Eye (tissue), 1 donor: ENCODE measurements at places on chromosomes 16 and 17.

- no peak for DNase-seq
Observed at GRCh38 chr16:69941251-69942098, 9.7 kb upstream of the CLEC18A start.

DNA sequence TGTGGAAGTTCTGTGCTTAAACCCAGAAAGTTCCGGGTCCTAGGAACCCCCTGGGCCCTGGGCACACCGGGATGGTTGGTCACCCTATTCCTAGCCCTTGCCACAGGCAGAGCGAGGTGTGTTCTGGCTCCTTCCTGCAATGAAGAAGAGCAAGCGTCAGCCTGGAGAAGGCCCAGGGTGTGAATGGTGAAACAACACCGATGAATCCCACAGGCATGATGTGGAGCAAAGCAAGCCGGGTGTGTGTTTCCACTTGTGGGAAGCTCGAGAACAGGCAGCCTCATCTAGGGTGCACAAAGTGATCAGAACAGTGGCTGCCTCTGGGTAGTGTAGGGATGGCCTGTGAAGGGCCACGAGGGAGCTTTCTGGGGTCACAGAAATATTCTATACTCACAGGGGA lies 13.8 kb downstream of the KCNG4 start:
- no peak for DNase-seq

- DNase-seq, result no peak
Observed at GRCh38 chr17:78613416-78613815, 36.2 kb upstream of the DNAH17 start.

GRCh38 chr17:66542129-66542966 lies 239.9 kb downstream of the PRKCA start:
- DNase-seq, result no peak

DNA sequence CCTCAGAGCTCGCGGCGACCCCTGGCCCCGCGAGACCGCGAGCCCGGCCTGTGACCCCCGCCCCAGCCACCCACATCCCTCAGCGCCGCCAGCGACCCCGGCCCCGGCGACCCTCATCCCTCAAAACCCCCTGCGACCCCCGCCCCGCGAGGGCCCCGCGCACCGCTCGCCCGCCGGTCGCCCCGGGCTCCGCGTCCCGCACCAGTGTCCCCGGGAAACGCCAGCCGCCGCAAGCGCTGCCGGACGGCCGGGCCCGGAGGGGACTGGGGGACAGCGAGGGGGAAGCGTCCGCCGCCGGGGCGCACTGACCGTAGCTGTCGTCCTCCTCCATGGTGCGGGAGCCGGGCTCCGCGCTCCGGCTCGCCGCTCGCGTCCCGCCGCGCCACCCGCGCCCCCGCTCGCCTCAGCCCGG lies at the start of gene CYTH1:
TSS of gene CYTH1 (minus strand) at position 381 of the 412 bp plus-strand sequence. CDS start at position 331, 50 bp downstream.
- DNase-seq, result no peak

DNA sequence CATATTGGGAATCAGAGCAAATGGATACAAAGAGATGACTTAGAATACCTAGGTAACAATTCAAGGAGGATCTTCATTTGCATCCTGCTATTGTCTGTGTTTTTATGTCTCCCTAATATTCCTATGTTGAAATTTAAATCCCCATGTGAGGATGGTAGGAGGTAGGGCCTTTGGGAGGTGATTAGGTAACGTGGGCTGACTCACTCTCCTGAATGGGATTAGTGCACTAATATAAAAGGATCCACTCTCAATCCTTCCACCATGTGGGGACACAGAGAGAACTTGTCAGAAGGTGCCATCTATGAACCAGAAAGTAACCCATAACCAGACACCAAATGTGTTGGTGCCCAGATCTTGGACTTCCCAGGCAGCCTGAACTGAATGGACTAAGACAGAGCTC lies 83.4 kb downstream of the CDH8 start:
- DNase-seq, result no peak

DNA sequence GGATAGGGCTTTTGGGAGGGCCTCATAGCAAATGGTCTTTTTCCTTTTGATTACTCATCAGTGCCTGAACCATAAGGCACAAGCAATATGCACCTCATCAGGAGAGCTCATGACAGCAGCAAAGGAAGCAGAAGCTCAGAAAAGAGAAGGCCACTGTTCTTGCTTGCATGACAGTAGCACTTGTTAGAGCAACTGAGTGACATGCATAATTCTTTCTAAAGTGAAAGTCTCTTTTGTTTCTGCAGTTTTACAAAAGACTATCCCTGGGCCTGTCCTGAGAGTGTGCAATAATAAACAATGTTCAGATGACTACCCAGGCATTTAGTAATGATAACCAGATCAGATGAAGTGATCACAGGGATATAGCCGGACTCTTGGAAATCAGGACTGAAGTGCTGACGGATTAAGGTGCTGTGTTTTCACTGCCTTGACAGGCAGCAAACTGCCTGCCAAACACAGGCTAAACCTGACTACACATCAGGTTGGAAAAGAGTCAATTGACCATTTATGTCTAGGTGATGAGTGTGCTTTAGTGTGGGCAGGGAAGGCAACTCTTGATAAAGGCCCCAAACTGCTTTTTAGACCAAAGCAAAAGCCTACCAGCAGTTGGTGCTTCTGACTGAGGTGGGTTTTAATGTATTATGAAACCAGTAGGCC lies 1860.3 kb downstream of the TP53TG3F start:
- DNase-seq, result no peak

DNA sequence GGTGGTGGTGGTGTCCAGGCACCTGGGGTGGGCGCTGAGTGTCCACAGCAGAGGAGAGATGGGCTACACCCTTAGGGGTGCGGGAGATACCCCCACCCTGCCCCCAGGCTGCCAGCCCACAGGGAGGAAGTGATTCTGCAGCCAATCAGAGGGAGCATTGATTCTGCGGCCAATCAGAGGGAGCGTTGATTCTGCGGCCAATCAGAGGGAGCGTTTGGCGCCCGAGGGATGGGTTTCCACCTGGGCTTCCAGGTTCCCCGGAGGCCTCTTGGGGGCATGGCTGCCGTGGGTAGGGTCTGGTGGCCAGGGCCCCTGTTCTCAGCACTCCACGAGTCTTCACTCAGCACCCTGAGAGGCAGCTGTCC lies 28.2 kb upstream of the ACSF3 start:
- no peak for DNase-seq

DNA sequence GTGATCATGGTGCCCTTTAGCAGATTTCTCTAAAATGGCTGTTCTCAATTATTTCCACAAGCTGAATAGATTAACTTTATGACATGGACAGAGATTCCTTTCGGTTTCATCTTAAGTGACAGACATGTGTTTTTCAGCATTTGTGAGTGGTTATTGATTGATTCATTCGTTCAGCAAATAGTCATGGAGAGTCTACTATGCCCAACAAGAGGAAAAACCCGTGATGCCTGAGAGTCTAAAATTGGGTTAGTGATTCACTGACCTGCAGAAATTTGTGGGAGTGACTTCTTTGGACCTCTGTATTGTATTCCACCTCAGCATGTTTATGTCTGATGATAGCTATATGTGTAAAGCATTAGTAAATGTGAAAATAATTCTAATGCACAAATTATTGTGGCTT lies 28.0 kb upstream of the DUSP14 start:
- no peak for DNase-seq

GRCh38 chr17:27751622-27752490 lies 48.5 kb downstream of the NOS2 start:
- DNase-seq, result no peak

DNA sequence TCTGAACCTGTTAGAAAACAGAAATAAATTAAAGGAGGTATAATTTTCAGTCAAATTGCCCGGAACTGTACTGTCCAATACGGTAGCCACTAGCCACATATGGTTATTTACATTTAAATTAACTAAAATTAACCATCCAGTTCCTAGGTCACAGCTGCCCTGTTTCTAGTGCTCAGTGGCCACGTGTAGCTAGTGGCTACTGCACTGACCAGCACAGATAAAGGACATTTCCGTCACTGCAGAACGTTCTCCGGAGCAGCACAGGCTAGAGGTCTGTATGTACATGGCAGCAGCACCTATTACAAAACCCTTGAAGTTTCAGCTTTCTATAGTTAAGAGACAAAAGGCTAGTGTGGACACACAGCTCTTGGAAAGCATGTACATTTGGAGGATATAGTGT lies 33.7 kb downstream of the CPSF4L start:
- no peak for DNase-seq

GRCh38 chr16:21233521-21234150 lies at the start of gene ANKS4B:
Gene ANKS4B (plus strand): TSS chr16:21233699. CDS start chr16:21233738, 39 bp downstream.
- no peak for DNase-seq

- DNase-seq, result peak; percentile 53
Observed at GRCh38 chr17:10018461-10018891, 113.4 kb upstream of the RCVRN start.

GRCh38 chr16:85391769-85392583 lies 221.1 kb upstream of the GSE1 start:
- DNase-seq, result no peak

DNA sequence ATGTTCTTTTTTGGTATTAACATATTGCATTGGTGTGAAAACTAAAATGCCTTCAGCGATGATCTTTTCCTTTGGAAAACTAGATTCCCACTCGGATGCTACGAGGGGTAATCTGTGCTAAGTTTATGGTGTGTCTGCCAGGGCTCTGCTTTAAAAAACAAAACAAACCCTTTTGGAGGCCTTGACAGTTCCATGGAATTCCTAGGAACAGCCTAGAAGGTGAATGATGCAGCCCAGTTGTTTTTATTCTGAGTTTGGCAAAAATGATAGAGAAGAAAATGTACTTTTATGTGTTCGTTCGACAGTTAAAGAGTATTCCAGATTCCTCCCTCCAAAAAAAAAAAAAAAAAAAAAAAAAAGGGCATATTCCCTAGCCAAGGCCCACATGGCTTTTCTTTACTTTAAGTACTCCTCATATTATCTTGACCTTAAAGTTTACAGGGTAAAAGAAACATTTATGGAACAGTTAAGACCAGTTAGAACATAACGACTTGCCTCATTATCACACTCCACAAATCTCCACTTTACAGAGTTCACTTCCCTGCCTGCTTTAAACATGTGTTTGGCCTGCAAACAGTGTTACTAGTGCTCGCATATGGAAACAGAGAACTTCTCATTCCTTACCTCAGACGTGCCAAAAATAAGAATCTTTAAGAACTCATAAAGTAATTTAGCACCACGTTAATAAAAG lies 159.1 kb downstream of the WWOX start:
- peak; percentile 54 for DNase-seq

GRCh38 chr17:7173687-7174602 lies 5.2 kb downstream of the ASGR1 start:
- peak; percentile 88 for DNase-seq

DNA sequence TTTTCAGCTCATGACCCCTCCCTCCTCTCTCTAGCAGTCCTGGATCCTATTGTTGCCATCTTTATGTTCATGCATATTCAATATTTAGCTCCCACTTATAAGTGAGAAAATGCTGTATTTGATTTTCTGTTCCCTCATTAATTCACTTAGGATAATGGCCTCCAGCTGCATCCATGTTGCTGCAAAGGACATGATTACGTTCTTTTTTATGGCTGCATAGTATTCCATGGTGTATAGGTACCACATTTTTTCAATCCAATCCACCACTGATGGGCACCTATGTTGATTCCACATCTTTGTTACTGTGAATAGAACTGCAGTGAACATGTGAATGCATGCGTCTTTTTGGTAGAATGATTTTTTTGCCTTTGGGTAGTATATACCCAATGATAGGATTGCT lies 188.4 kb downstream of the FOXL1 start:
- DNase-seq, result no peak

GRCh38 chr16:30953511-30954124 lies 3.9 kb upstream of the SETD1A start:
- DNase-seq, result peak; percentile 92

- peak; percentile 48 for DNase-seq
Observed at GRCh38 chr17:50064253-50065001, 8.5 kb downstream of the ITGA3 start.

DNA sequence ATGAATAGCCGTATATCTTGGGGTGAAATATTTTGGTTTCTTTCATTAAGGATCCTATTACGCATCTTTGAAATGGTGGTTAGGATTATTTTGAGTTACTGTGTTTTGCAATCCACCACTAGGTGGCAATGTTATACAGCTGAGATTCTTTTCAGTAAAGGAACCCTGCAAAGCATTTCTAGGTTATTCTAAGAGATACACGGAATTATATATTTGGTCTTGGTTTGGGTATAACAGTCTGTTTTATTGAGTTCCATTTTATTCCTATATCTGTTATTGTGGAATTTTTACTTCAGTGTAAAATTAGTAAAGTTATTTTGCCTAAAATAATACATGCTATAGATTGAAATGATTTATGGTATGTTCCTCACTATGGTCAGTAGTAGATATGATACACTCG lies 62.9 kb upstream of the CPHXL start:
- peak; percentile 86 for DNase-seq

- DNase-seq, result peak; percentile 74
Observed at GRCh38 chr17:17682293-17682736, 1.1 kb downstream of the RAI1 start.

- no peak for DNase-seq
Observed at GRCh38 chr16:55436587-55436986, 42.4 kb upstream of the MMP2 start.

GRCh38 chr16:4176906-4177417 lies 60.7 kb upstream of the ADCY9 start:
- no peak for DNase-seq

- no peak for DNase-seq
Observed at GRCh38 chr17:550463-551180, 164.0 kb downstream of the VPS53 start.

GRCh38 chr17:47203984-47204721 lies 5.0 kb upstream of the MYL4 start:
- DNase-seq, result no peak

GRCh38 chr17:5819396-5819795 lies 235.1 kb upstream of the NLRP1 start:
- no peak for DNase-seq

DNA sequence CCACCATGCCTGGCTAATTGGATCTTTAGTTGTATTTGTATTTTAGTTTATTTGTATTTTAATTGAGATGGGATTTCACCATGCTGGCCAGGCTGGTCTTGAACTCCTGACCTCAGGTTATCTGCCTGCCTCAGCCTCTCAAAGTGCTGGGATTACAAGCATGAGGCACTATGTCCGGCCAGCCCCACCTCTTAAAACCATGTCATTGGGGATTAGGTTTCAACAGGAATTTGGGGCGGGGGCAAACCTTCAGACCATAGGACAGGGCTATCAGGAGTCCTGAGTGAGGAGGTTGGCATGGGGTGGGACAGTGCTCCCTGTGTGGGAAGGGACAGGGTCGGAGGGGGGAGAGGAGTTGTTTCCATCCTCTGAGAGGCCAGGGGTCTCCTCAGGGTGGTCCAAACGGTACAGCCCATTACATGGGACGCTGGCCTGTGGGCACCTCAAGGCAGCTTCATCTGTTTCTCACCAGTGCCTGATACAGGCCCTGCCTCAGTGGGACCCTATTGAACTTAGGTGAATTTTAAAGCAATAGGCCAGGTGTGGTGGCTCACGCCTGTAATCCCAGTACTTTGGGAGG lies 21.6 kb downstream of the GAA start:
- no peak for DNase-seq

DNA sequence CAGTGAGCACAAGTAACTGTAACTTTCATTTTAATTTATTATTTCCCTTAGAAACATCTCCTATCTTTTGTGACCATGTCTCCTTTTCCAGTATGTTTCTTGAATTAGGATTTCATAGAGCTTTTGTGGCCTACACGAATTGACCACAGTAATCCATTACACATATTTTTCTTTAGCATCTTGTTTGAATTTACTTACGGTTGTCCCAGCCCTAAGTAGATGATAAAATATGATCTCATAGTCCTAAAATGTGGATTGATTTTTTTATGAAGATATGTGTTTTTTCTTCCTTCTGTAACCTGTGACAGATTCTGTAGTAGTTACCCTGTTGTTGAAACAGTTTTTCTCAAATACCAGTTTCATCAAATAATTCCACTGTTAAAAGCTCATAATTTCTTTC lies 61.5 kb downstream of the NF1 start:
- no peak for DNase-seq
